ENCODE measurements at places on chromosomes 3 and 15.

GRCh38 chr15:65424683-65425082, 1.9 kb upstream of the IGDCC4 start:
- DNase-seq: no peak

- DNase-seq: no peak
These were observed 29.5 kb downstream of the ESYT3 start for GRCh38 chr3:138463724-138464490.

- no peak for DNase-seq
These were observed 890.7 kb upstream of the EPHA6 start for GRCh38 chr3:95923496-95924210.

GRCh38 chr15:68812597-68813431, 7.9 kb downstream of the ANP32A start:
- DNase-seq: no peak

Data from activated naive CD4-positive, alpha-beta T cell (primary cell).